GM23248 (cell line): ENCODE measurements at places on chromosomes 7 and 10. TPM values are rescaled to one million over a fixed set of nuclear protein-coding genes. Genes with fewer than 3 reads are reported as not detected.

DNA sequence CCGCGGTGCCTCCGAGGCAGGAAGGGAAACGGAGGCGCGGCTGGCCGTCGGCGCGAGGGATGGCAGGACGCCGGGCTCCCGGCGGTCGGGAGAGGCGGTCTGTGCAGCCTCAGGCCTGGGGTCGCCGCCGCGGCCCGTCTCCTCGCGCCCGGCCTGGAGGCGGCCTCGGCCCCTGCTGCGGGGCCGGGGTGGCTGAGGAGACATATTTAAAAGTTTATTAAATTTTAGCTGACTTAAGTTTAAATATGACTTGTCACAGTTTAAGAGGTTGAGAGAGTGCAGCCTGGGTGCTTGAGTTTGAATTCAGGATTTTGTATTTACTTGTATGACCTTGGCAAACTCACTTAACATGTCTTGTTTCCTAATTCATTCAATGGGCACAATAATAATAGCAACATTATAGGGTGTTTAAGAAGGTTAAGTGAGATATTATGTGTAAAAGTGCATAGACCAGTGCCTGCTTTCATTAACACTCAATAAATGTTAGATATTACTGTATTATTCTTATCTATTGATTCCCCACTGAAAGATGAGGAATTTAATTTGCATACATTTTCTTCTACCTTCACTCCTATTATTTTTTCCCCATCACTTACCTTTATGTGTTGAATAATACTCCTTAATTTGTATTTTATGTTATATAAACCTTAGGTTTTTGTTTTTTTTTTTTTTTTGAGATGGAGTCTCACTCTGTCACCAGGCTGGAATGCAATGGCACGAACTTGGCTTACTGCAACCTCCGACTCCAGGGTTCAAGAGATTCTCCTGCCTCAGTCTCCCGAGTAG lies 718 bp downstream of the DYNC2I1 start:
- DNase-seq: no peak

DNA sequence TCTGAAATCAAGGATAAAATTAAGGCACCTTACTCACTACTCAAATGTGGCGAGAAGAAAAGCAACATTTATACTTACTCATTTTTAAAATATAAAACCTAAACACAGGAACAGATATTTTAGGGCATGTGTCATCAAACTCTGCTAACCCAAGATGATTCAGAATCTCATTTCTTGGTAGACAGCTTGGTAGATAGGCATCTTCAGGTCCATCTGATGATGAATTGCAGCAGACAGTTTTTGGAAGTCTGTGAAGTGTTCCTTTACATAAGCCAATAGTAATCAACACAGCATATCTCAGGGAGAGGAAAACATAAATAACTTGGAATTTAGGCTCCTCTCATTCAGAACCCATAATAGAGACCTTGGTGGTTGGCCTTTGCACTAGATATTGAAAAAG lies 3.4 kb downstream of the HIPK2 start:
- peak; percentile 90 for DNase-seq

DNA sequence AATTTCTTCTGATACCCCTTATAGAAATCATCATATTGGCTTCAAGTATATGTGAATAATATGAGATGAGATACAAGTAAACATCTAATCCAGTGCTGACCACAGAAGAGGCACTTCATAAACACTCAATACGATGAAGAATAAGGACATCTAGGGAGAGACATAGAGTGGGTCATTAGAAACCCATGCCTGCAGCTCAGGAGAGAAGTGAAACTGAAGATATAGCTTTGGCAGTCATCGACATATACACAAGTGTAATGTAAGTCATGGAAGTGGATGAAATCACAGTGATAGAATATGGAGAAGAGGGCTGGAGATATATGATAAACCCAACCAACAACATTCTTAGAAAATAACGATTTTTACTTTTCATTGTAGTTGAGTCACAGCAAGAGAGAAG lies 665.0 kb downstream of the PARD3 start:
- no peak for DNase-seq

DNA sequence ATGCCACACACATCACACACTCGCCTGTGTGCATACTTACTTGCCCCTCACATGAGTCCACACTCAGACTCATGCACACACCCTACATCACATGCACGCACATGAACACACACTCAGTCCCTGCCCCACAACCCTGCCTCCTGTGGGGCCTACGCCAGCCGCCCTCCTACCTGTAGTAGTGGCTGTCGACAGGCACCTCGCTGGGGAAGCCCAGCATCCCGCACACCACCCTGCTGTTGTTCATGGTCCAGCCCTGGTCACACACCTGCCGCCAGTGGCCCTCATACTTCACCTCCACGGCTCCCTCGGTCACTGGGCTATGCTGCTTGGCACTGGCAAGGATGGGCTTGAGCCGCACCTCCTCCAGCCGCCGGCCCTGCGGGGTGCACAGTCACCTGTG lies 7.2 kb downstream of the LOXL4 start:
- DNase-seq: no peak

DNA sequence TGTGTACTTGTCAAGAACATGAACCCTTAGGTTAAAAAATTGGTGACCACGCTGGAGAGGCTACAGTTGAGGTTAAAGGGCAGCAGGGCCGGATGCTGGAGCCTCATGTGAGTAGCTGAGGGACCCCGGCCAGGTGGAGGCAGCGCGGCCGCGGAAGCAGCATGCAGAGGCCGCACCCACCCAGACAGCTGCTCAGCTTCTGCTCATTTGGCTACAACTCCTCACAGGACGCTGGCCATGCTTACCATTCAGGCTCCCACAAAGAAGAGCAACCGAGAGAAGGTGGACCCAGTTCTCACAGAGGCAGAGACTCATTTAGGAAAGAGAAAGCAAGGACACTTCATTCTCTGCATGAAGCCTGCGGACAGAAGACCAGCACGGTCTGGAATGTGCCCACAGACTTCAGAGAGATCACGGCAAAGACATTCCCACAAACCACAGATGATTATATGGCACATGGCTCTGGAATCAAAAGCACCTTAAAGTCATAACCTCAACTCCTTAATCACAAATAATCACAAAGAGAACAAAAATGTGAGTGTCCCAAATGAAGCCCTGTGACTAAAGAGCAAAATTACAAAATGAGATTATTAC lies 94.4 kb downstream of the VOPP1 start:
- DNase-seq: peak; percentile 93

DNA sequence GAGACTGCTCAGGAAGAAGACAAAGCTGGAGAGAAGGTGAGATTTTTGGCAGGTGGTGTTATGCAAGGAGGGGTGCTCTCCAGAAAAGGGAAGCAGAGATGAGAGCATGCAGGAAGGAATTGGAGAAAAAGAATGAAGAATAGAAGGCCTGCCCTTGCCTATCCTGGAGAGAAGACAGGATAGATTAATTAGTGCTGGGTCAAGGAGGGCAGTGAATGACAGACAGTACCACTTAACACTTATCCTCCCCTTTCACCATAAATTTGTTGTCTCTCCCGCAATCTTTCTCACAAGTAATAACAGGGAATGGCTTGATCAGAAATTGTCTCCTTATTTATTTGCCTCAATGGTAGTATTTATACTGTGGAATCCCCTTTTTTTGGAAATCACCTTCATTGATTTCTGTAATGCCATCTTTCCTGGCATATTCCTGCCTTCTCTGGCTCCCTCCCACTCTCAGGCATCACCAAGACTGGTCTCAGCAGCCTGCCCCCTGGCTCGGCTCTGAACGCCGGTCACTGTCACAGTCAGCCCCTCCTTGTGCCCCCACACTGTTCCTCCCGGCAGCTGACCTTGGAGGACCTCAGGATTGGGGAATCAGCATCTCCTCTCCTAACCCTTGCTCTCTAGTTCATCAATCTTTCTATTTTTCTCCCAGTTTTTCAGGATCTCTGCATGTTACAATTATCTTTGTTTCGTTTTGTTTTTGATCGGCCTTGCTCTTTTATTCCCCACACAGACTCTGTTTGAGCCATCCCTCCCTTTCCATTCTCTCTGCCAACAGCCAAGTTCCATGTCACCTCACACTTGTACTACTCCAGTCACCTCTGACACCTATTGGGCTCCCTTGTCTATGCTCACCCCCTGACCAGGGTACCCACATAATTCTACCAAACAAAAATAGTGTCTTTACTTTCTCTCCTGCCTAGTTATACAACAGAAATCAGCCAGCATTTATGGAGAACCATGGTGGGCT lies 294.2 kb downstream of the PLXDC2 start:
- no peak for DNase-seq

- DNase-seq: peak; percentile 32
Observed at GRCh38 chr10:13758312-13758711, 171.5 kb downstream of the PRPF18 start.

- no peak for DNase-seq
Observed at GRCh38 chr7:128303643-128304042, 40.1 kb downstream of the RBM28 start.

MMP21 gene
- not detected in 2 replicates for polyA plus RNA-seq

TMEM26 gene
- polyA plus RNA-seq: 0.04 TPM in 2 replicates

SP4 gene
- 2.1 and 2.3 TPM in 2 replicates for polyA plus RNA-seq

MALSU1 gene
- 135 and 136 TPM in 2 replicates for polyA plus RNA-seq

GAD2 gene
- not detected in 2 replicates for polyA plus RNA-seq
